ENCODE measurements at places on chromosomes 12 and 14.

- no peak for DNase-seq
Measured at GRCh38 chr12:131015581-131016337, 62.1 kb downstream of the ADGRD1 start.

GRCh38 chr14:35895256-35895655, 69.1 kb downstream of the BRMS1L start:
- DNase-seq, result no peak

GRCh38 chr14:93728651-93729016, 59.7 kb downstream of the PRIMA1 start:
- DNase-seq, result no peak

DNA sequence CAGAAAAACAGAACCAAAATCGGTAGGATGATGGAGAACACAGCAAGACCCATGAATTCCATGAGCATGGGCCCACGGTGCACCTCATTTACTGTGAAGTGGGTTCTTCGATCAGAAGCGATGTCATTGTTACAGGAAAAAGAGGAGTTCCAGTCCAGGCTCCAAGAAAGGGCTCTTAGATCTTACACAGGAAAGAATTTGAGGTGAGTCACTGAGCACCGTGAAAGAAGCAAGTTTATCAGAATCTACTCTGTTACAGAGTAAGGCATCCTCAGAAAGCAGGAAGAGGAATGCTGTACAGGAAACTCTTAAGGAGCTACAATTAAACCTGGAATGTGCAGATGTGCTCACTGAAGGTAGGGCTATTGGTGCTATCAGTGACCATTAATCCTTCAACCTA, 11.6 kb upstream of the CHFR start:
- no peak for DNase-seq

- DNase-seq, result no peak
Measured at GRCh38 chr12:2376908-2377657, 324.3 kb downstream of the CACNA1C start.

DNA sequence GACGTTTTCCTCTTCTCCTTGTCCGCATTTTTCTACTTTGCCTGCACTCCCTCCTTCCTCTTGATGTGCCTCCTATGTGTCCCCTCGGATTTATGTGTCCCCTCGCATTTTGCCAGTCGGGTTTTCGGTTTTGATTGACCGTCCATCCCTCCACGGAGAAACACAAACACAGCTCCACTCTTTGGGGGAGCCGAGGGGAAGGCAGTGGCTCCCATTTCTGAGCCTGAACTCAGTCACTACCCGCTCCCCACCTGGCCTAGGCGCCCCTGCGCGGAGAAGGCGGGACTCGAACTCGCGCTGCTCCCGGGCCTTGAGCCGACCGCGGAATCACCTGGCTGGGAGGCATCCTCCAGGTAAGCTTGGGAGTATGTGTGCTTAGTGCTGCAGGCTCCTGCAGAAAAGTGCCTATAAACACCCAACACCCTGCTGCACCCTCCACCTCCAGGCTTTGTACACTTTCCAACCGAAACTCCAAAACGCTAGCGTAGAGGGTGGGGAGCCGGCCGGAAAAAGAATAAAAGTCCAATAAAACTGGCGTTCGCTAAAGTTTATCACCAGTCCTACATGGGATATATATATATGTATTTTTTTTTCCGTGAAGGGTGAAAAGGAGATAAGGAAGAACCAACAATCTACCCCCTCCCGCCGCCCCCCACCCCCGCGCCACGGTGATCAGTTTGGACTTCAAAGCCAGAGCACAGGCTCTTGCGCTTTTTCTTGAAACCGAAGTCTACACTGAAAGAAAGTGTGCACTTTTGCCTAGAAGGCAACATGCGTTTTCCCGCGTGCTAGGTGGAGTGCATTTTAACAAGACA, 3.3 kb upstream of the CCND2 start:
- no peak for DNase-seq

All from AG09309 (cell line).